C1 segment of cervical spinal cord (tissue), 14 donors: ENCODE measurements at places on chromosomes 7 and 10.

DNA sequence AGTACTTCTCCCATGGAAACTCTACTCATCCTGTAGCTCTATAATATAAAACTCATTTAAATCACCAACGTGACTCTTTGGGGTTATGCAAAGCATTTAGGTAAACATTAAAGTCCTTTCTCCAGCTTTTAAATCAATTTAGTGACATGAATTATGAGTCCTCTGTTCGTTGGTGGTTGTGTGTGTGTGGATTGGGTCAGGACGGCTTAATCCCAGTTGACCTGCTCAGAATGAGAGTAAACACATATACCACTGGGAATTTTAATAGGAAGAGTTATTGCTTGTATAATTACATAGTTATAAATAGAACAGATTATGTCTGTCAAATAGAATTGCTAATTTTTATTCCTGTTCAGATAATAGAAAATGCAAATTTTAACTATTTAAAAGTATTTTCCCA lies 30.7 kb upstream of the ADCY1 start:
- DNase-seq, result no peak

GRCh38 chr10:129955601-129956285 lies 8.3 kb downstream of the EBF3 start:
- no peak for DNase-seq

- DNase-seq, result no peak
Observed at GRCh38 chr7:134710854-134711624, 64.4 kb downstream of the BPGM start.

GRCh38 chr10:3783316-3783681 lies 1.7 kb downstream of the KLF6 start:
- no peak for DNase-seq

GRCh38 chr10:618229-618989 lies 71.1 kb downstream of the DIP2C start:
- DNase-seq, result no peak

DNA sequence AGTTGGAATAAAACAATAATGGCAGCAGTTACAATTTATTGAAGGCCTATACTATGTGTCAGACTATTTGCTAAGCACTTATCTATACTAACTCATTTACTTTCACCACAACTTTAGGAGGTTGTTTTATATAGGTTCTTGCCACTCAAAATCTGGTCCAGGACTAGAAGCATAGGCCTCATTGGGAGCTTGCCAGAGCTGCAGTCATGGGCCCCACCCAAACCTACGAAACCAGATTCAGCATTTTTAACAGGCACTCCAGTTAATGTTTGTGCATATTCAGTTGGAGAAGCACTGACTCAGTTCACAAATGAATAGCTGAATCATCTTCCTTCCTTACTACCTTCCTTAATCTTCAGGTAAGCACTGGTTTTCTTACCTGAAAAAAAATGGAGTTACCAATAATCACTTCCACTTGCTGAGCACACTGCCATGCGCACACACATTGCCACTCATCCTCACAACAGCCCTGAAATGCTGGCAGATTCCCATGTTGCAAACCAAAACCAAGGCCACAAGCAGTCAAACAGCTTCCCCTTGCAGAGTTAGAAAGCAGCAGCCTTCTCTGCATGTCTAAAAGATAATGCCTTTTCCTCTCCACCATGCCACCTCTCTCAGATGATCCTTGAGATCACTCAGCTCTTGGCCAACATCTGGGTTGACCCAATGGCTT lies 122.4 kb downstream of the SLC16A9 start:
- DNase-seq, result no peak

DNA sequence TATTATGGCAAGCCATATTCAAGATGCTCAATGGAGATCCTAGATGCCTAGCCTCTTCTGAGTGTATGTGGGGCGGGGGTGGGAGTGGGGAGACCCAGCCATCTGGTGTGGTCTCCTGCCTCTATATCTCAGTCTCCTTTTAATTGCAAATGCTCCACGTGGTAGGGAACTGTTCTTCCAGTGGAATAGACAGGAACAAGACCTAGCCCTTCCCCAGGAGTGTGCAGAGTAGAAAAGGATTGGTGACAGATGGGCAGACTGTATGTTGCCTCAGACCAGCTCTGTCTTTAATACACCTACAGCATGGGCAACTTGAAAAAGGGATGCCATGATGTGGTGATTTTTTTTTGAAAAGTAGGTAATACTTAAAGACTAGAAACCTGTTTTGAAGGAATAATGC lies 12.6 kb downstream of the CYP3A5 start:
- no peak for DNase-seq

GRCh38 chr7:51270965-51271364 lies 45.6 kb downstream of the COBL start:
- DNase-seq, result no peak

DNA sequence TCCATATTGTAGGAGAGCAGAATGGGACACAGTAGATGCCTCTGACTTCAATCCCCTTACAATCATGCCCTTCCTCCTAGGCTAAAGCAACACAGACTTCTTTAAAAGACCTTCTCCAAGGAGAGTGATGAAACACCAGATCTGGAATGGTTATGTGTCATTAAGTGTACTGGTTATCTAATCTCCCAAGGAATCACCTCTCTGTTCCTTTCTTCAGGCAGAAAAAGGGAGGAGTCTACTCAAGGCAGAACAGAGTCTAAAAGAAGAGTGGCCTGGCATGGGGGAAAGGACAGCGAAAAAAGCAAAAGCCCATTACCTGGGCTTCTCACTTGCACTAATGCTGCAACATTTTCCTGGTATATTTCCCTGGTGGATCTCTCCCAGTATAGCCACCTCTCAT lies 2.9 kb downstream of the ELMO1 start:
- no peak for DNase-seq

DNA sequence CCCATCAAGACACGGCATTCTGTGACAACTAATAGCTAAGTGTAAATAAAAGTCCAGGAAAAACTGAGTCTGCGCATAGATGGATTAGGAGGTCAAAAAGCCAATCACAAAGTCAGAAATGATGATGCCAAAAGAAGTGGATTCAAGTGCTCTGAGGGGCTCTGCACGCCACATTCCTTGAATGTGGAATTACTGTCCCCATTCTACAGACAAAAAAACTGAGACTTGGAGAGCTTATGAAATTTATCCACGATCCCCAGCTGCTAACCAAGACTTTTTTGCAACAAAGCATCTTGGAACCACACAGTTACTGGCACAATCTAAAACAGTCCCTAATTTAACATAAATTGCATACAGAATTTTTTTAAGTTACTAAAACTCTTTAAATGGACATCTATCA lies 49.6 kb upstream of the SLIT1 start:
- DNase-seq, result no peak

DNA sequence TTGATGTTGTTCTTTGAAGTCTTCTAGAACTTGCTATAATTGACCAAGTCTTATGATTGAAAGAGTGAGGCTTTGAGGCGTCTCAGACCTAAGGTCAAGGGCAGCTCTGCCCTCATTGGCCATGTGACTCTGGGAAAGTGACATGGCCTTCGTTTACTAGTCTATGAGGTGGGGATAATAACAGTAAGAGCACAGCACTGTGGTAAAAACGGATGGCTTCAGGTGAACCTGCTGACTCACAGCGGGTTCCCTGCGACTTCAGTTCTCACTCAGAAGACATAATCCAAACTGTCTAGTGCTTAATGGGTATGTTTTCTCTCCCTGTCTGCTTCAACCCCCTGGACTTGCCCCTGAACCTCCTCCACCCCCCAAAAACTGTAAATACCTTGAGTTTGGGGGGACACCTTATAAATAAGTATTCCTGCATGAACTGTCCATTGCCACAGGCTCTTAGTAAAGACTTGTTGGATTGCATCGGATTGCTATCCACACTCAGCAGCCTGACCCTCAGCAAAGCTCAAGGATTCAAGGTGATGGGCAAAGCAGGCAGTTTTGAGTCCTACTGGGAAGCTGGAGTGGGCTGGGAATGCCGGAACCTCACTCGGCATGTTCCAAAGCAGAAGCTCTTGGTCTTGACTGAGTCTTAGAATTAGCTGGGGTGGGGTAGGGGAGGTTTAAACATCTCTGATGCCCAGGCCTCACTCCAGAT lies 304.6 kb downstream of the KLF6 start:
- DNase-seq, result no peak

- DNase-seq, result no peak
Observed at GRCh38 chr7:84393786-84394185, 199.2 kb upstream of the SEMA3A start.
